ENCODE measurements at places on chromosomes 5 and 9.
A peak's percentile ranks its signal among the peaks of the same experiment; 100 is the strongest.

- no peak for DNase-seq
Observed at GRCh38 chr9:109974918-109975276, 194.9 kb downstream of the PALM2AKAP2 start.

GRCh38 chr9:114123031-114123977, 24.2 kb upstream of the KIF12 start:
- DNase-seq: no peak

DNA sequence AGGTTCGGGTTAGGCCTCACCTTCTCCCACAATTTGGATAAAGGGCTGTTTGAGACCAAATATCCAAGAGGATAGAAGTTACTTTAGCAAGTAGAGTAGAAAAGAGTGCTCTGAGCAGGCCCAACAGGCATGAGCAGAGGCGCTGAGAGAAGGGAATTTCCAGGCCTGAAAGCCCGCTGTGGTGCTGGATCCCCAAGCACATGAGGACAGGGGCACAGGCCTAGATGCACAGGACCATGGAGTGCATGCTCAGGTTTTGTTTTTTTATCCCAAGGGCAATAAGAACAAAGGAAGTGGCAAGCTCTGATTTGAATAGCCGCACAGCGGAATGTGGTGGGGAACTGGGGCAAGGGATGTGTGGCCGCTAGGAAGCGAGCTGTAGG, 33.3 kb downstream of the OSMR start:
- DNase-seq: no peak

DNA sequence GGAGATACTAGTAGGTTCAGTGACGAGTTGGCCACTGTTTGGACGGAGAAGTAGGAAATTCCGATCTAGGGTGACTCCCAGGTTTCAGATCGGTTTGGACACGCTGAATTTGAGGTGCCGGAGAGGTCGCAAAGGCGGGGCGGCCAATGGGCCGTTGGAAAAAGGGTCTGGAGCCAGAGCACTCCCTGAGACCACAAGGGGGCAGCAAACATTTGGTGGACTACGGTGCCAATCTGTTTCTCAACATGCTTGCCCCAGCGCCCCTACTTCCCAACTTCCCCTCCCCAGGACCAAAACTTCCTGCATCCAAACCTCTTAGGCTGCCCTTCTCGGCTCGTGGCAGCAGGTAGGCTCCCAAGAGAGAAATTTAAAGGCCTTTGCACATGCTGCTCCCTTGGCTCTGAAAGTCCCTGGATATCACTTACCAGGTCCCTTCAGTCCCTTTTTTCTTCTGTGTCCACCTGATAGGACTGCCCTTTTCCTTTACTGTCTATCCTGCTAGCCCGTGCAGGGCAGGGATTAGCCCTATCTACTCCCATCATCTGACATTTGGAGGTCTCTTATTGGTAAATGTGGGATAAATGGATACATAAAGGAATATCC, 992 bp upstream of the RPP25L start:
- DNase-seq: peak; percentile 68

- DNase-seq: no peak
Observed at GRCh38 chr9:21477466-21477865, 4.6 kb downstream of the IFNE start.

DNA sequence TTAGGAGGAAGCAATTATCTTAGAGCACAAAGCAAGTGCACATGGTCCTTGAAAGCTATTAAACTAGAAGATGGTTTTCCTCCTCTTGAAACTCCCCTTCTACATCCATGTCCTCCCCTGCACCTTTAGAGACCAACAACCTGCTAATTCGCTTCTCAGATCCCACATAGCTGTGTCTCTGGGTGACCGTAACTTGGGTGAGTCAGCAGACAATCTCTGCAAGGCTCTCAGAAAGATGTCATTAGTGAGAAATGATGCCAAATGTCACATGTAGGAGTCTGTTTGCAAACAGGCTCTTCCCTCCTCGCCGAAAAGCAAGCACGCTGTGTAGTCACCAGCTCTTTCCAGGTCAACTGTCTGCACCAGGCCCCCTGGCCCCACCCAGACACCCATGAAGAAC, 291.8 kb downstream of the SLIT3 start:
- no peak for DNase-seq
